ENCODE measurements at places on chromosomes 7 and 10.

DNA sequence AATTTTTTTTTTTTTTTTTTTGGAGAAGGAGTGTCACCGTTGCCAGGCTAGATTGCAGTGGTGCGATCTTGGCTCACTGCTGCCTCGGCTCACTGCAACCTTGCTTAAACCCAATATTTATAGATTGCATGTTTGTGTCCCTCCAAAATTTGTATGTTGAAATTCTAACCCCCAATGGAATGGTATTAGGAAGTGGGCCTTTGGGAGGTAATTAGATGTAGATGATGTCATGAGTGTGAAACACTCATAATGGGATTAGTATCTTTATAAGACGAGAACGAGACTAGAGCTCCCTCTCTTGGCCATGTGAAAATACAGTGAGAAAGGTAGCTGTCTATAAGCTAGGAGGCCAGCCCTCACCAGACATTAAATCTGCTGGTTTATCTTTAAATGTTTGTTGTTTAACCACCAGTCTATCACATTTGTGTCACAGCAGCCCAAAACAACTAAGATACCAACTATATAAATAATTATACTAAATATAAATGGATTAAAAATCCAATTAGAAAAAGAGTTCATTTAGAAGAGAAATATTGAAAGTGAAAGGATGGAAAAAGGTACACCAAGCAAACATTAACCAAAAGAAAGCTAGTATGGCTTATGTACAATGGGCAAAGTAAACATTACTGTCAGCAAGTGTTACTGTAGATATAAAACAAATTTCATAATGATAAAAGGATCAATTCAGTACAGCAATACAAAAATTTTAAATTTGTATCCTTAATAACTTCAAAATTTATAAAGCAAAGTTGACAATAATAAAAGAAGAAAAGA lies 9.3 kb downstream of the TCAF1 start:
- peak; percentile 35 for DNase-seq

DNA sequence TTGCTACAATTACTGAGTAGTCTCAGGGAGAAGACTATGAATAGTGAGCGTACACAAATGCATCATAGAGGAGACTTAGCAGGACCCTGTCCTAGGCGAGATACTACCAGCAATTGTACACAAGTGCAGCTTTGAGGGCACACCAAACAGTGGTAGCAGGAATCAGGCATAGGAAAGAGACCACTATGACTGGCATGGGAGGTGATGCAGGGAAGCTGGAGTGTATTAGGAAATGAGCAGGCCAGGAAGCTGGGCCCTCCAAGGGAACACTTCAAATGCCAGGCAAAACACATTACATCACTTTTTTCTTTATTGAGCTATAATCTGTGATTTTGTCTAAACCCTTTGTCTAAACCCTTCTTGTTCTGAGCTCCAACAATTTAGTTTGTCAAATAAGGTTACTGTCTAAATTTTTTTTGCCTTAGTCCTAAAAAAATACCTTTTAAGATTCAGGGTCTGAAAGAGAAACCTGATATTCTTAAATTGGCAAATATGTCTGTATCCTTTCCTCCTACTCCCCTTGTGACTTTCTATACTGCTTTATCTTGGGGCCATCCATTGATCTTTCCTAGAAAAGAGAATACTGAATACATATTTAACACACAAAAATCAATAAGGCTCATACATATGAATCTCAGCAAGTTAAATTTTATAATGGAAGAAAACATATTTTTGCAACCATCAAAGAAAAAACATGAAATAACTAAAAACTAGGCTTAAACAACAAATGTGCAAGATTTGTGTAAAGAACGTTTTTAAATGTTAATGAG lies 193.8 kb upstream of the PHYHIPL start:
- no peak for DNase-seq

DNA sequence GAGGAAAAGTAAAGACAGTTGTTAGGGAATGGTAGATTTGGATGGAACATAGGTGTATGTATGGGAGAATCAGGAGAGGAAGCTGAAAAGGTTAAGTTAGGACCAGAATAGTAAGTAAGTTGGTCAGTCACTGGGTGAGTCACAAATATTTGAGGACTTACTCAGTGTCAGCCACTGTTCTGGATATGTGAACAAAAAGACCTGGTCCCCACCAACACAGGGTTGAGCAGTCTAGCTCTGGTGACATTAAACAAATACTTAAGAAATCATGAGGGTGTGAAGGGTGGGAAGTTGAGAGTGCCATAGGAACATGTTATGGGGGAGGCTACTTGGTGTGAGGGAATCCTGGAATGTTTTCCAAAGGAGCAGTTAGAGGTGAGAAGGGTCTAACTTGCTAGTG lies 246.9 kb downstream of the PTEN start:
- peak; percentile 92 for DNase-seq

- no peak for DNase-seq
Measured at GRCh38 chr7:102190776-102191350, 95.8 kb upstream of the SH2B2 start.

DNA sequence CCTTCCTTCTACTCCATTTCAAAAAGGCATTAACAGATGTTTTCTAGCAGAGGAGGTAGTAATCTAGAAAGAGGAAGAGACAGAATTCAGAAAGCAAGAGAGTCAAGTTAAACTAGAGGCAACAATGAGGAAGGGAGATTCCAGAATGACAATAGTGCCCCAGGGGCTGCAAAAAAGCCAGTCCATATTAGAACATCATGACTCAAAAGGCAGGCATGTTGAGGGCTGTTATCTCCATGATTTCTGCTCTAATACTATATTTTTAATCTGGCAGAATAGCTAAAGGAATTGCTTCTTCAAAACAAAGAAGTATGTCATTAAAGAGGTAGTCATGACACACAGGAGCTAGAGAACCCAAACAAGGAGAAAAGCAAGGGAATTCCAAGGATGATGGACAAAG lies 599.6 kb downstream of the INHBA start:
- DNase-seq = peak; percentile 77

DNA sequence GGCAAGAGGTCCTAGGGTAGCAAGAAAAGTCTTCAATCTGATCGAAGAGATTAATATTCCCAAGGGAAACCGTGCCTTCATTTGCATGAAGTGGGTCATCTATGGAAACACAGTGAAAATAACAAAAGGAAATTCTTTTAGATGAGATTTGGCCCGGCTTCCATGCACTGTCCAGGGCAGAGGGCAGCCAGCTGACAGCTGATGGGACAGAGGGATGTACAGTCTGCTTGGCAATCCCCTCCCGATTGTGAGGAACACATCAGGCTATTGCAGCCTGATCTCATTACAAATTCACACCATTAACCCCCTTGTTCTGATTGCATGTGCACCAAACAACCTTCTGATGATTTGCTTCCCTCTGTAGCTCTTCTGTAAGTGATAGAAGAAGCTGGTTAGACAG lies 105.3 kb downstream of the FRMD4A start:
- DNase-seq = no peak

DNA sequence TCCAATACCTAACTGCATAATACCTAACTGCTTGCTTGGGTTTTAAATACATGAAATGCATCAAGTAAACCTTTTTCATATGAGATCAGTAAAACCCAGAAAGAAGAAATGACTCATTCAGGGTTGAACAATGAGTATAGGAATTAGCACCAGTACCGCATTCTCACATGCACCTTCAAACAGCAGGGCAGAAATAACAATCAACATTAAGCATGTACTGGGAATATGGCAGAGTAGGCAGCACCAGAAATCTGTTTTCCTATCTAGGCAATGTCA lies 850.3 kb upstream of the SORCS1 start:
- DNase-seq = no peak

DNA sequence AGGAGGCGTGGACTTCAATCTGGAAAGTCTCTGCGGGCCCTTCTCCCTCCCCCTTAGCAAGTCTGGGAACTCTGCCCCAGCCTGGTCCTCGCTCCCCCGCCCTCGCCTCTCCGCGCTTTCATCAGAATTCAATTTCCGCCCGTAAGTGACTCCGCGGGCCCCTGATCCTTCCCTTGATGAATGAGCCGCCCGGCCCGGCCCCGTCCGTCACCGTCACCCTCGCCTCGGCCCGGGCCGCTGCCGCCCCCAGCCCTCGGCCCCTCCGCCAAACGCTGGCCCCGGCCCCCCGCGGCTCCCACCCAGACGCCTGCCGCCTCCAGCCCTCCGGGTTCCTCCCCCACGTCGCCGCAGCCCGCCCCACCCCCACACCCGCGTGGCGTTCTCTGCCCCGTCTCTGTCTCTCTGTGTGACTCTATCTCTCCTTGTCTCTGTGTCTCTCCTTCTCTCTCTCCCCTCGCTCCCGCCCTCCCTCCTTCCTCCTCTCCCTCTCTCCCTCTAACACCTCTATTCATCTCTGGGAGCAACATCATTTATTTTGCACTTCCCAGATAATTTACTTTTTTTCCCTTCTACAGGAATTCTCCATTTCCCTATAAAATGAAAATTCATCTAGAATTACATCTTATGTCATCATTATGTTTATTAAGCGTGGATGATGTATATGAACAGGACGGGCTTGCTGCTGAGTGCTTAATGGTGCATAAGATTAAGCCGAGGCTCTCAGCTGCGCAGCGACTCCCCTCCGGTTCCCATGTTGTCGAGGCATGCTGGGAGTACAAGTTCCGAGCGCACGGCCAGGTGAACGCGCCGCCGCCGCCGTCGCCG lies 91.2 kb upstream of the PAX2 start:
- no peak for DNase-seq

- DNase-seq = peak; percentile 22
Measured at GRCh38 chr7:34011696-34012095, 106.4 kb downstream of the BMPER start.

DNA sequence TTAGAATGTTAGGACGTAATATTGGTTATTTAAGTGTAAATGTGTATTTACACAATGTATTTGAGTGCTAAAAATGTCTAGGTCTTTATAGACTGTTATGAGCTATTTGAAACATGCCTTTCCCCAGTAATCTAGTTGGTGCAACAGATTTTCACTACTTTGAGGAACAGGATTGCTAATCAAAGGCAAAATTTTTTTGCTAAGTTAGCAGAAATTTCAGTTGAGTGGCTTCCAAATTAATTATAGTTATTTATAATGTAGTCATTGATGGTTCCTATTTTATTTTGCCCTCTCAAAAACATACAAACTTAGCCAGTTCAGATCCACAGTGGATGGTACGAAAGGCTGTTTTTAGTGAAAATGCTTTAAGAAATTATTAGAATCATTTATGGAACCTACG lies 78.7 kb upstream of the LYZL2 start:
- DNase-seq = no peak

DNA sequence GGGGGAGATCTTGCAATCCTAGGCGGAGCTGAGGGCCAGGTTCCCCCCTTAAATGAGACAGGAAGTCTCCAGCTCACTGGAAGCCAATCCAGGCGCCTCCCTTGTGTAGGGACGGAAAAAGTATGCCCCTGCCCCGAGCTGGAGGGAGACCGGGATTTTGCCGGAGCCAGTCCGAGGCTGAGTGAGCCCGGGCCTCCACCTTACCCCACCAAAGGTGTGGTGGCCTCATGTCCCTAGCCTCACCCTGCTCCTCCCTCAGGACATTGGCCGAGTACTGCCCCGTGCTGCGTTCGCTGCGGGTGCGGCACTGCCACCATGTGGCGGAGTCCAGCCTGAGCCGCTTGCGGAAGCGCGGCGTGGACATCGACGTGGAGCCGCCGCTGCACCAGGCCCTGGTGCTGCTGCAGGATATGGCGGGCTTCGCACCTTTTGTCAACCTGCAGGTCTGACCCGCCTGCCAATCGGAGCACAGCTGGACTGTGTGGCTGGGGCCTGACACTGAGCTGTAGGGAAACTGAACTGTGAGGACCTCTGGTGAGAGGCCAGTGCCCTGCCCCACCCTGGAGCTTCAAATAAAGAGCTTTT lies 2.0 kb downstream of the FBXL15 start:
- no peak for DNase-seq

GRCh38 chr10:3103646-3104045 lies 36.3 kb downstream of the PFKP start:
- no peak for DNase-seq

- no peak for DNase-seq
Measured at GRCh38 chr10:62079885-62080559, 178.5 kb downstream of the ARID5B start.

DNA sequence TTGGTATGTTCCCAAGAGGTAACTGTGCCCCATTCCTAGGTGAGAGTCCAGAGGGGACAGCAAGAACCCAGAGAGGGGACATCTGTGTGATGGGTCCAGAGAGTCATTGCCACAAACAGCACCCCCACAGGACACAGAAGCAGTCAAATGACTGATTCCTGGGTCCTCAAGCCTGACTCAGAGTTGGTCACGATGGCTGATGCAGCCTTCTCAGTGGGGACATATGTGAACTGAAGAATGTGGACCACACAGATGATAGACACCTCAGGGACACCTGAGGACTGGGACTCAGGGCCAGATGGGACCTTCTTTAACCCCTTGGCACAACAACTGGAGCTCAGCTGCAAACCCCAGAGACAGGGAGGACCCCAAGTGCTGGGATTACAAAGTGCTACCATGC lies 96.5 kb downstream of the STRA8 start:
- no peak for DNase-seq

GRCh38 chr7:47389171-47389922 lies 192.6 kb downstream of the TNS3 start:
- no peak for DNase-seq

- no peak for DNase-seq
Measured at GRCh38 chr10:30455816-30456215, 21.8 kb downstream of the MAP3K8 start.

DNA sequence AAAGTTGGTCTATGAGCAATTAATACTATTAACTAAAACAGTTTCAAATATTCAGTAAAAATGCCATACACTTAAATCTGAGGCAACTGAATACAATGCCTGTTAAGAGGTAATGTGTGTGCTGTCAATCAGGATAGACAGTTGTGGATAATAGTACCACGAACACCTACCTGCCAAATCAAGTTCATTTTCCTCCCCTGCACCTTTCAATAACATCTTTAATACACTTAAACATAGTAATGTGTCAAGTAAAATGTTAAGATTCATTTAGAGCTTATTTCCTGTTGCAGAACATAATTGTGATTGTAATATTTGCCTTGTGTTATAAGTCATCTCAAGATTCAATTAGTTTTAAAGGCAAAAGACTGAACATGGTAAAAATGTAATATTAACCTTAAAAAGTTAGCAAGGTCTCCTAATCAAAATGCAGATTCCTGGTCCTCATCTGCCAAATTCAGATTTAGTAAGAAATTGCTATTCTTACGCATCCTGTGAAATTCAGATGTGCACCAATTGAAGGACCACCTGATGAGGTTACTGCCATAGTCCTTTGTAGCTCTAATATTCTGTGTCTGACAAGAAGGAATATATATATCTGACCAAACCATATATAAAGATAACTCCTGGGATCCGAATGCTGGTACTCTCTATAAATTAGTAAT lies 37.1 kb downstream of the COL1A2 start:
- peak; percentile 29 for DNase-seq

- DNase-seq = no peak
Measured at GRCh38 chr7:85065306-85065705, 121.5 kb downstream of the SEMA3D start.

Measured in M059J (cell line).